ENCODE measurements at places on chromosomes 1 and 21. TPM values are rescaled to one million over a fixed set of nuclear protein-coding genes. Genes with fewer than 3 reads are reported as not detected.

- DNase-seq: no peak
- no peak overlapping the region for H3K4me3 ChIP-seq
- H3K36me3 ChIP-seq: no peaks in the 10 kb centered on the region
- no peak overlapping the region for H3K27ac ChIP-seq
Measured at GRCh38 chr1:64754173-64754572, 9.3 kb downstream of the RAVER2 start.

GRCh38 chr1:89170170-89171066 lies 5.4 kb downstream of the GBP7 start:
- no peaks in the 10 kb centered on the region for H3K27me3 ChIP-seq
- H3K4me3 ChIP-seq: no peak overlapping the region
- H3K27ac ChIP-seq: no peak overlapping the region
- no peaks in the 10 kb centered on the region for H3K36me3 ChIP-seq
- DNase-seq: no peak
- H3K4me1 ChIP-seq: no peaks in the 10 kb centered on the region

DNA sequence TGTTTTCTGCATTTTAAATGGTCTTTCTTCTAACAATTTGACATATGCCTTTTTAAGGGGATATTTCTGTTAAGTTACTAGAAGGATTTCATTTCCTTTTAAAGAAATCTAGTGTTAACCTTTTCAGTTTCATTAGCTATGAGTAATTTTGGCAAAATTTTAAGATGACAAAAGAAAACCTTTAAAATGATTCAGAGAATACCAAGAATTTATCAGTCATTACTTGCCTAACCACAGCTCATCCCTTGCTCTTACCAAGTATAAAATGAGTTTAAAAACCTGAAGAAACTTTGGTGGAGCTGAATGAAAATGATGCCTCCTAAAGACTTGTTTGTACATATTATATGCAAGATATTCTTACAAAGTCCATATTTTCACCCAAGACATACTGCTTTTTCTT lies 101.7 kb downstream of the NEK7 start:
- no peaks in the 10 kb centered on the region for H3K36me3 ChIP-seq
- H3K27me3 ChIP-seq: no peaks in the 10 kb centered on the region
- H3K4me3 ChIP-seq: no peak overlapping the region
- no peak for DNase-seq
- peak overlapping the region; percentile 70 for H3K27ac ChIP-seq
- H3K4me1 ChIP-seq: peaks cover 43% of the 10 kb centered on the region

GRCh38 chr1:41898191-41898713 lies 20.5 kb downstream of the HIVEP3 start:
- no peaks in the 10 kb centered on the region for H3K36me3 ChIP-seq
- H3K27ac ChIP-seq: no peak overlapping the region
- H3K4me3 ChIP-seq: no peak overlapping the region
- H3K4me1 ChIP-seq: peaks cover 72% of the 10 kb centered on the region

CD84 gene
- not detected for total RNA-seq

GRCh38 chr1:205267306-205267902 lies 39.7 kb downstream of the TMCC2 start:
- H3K27ac ChIP-seq: no peak overlapping the region
- H3K27me3 ChIP-seq: no peaks in the 10 kb centered on the region
- no peak for DNase-seq
- peaks cover 17% of the 10 kb centered on the region for H3K4me1 ChIP-seq

DNA sequence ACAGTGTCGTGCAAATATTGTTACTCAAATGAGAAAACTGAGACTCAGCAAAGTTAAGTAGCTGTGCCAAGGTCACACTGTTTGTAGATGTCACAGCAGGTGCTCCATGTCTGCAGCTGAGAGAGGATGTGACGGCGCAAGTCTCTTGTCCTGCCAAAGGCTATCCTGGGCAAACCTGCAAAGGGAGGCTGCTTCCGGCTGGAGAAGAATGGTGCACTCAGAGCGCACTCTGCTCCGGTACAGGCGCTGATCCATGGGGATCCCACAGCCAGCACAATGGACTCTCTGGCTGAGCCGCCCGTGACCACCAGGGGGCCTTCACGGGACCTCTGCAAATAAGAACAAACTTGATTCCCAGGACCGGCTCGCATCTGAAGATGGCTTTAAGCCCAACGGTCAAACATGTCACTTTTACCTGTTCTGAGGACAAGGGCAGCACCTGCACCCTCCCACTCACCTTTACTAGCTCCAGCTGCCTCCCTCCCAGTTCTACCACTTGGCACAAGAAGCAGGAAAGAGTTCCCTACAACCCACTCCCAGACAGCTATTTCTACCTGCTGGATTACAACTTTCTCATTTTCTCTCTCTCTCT lies 21.9 kb downstream of the RD3 start:
- no peaks in the 10 kb centered on the region for H3K36me3 ChIP-seq
- no peak overlapping the region for H3K27ac ChIP-seq
- peak; percentile 62 for DNase-seq
- H3K27me3 ChIP-seq: peaks cover 9% of the 10 kb centered on the region
- H3K4me3 ChIP-seq: no peak overlapping the region
- H3K4me1 ChIP-seq: no peaks in the 10 kb centered on the region

SELL gene
- total RNA-seq: not detected

CCDC27 gene
- not detected for total RNA-seq

DNA sequence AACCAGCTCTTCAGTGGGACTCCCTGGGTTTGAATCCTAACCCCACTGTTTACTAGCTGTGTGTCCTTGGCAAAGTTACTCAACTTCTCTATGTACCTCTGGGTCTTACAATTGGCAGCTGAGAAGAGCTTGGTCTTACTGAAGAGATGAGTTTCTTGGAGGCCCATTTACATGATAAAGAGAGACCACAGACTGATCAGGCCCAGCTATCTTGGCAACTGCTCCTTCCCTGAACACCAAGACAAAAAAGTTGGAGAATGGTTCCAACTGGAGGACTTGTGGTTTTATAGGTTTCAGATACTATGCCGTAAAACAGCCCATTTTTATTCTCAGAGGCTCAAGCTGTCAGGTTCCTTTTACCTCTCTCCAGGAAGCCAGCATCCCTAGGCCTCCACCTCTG lies 24.8 kb upstream of the CNIH3 start:
- no peaks in the 10 kb centered on the region for H3K27me3 ChIP-seq
- no peak for DNase-seq
- H3K36me3 ChIP-seq: no peaks in the 10 kb centered on the region
- no peak overlapping the region for H3K4me3 ChIP-seq

DNA sequence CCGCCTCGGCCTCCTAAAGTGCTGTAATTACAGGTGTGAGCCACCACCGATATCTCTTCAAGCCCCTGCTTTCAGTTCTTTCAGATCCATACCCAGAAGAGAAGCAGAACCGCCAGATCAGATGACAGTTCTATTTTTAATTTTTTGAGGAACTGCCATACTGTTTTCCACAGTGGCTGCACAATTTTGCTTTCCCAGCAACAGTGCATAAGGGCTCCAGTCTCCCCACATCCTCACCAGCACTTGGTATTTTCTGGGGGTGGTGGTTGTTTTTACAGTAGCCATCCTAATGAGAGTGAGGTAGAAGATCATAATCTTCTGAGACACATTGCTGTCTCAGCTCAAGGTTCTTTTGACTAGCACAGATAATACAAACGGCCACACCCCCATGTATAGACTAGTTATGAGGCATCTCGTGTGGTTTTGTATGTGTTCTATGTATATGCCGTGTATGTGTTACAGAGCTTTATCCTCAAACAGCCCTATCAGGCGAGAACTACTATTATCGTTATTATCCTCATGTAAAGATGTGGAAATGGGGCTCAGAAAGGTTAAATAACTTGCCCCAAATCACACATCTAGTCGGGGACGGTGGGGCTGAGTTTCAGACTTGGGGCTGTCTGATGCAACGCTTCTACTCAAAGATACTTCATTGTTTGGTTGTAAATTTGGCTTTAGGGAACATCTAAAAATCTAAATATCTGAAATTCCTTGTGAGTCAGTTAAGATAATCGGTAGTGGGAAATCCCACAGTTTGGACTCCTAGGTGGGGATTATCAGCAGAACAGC lies 12.0 kb downstream of the FHAD1 start:
- H3K4me1 ChIP-seq: peaks cover 20% of the 10 kb centered on the region
- H3K4me3 ChIP-seq: no peak overlapping the region
- no peak overlapping the region for H3K27ac ChIP-seq
- H3K36me3 ChIP-seq: no peaks in the 10 kb centered on the region

C4BPA gene
- not detected for total RNA-seq

HTR6 gene
- not detected for total RNA-seq

CORT gene
- total RNA-seq: not detected

GRCh38 chr1:88877382-88877825 lies 14.0 kb downstream of the GTF2B start:
- peaks cover 15% of the 10 kb centered on the region for H3K36me3 ChIP-seq
- no peak overlapping the region for H3K4me3 ChIP-seq
- H3K27me3 ChIP-seq: no peaks in the 10 kb centered on the region
- peaks cover 11% of the 10 kb centered on the region for H3K4me1 ChIP-seq

DNA sequence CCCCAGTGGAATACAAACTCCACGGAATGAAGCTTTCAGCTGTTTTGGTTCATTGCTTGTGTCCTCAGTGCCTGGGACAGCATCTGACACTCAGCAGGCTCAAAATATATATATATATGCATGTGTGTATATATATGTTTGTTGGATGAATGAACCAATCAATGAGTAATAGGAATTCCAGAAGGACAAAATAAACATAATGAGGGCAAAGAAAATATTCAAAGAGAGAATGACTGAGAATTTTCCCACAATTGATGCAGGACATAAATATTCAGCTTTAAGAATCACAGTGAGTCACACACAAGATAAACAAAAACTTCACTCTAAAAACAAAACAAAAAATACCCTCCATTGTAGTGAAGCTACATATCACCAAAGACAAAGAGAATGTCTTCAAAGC lies 64.0 kb downstream of the CHD5 start:
- no peaks in the 10 kb centered on the region for H3K36me3 ChIP-seq
- no peak overlapping the region for H3K4me3 ChIP-seq
- peak; percentile 81 for DNase-seq
- no peaks in the 10 kb centered on the region for H3K27me3 ChIP-seq
- peak overlapping the region; percentile 55 for H3K27ac ChIP-seq

NHLH1 gene
- total RNA-seq: 0.11 TPM

KIAA0040 gene
- 4.0 TPM for total RNA-seq

GRCh38 chr21:44442266-44443125 lies 12.8 kb upstream of the LRRC3 start:
- H3K4me3 ChIP-seq: no peak overlapping the region
- H3K27me3 ChIP-seq: no peaks in the 10 kb centered on the region
- DNase-seq: no peak
- no peaks in the 10 kb centered on the region for H3K4me1 ChIP-seq
- no peak overlapping the region for H3K27ac ChIP-seq
- H3K36me3 ChIP-seq: peaks cover 7% of the 10 kb centered on the region

DPT gene
- total RNA-seq: not detected

DNA sequence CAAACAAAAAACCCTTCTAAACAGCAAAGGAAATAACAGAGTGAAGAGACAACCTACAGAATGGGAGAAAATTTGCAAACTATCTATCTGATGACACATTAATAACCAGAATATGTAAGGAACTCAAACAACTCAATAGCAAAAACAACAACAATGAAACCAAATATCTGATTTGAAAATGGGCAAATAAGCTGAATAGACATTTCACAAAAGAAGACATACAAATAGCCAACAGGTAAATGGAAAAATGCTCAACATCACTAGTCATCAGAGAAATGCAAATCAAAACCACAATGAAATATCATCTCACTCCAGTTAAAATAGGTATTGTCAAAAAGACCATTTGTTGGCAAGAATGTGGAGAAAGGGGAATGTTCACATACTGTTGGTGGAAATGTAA lies 57.6 kb upstream of the RC3H1 start:
- H3K4me1 ChIP-seq: no peaks in the 10 kb centered on the region
- H3K27ac ChIP-seq: no peak overlapping the region
- H3K4me3 ChIP-seq: no peak overlapping the region
- no peaks in the 10 kb centered on the region for H3K36me3 ChIP-seq

- peak overlapping the region; percentile 5 for H3K4me3 ChIP-seq
- peak overlapping the region; percentile 99 for H3K27ac ChIP-seq
- peak; percentile 98 for DNase-seq
- no peaks in the 10 kb centered on the region for H3K36me3 ChIP-seq
- H3K4me1 ChIP-seq: peaks cover 64% of the 10 kb centered on the region
Measured at GRCh38 chr21:45363921-45364467, 41.0 kb upstream of the COL18A1 start.

GRCh38 chr21:45740491-45741357 lies 97.2 kb downstream of the PCBP3 start:
- H3K27me3 ChIP-seq: no peaks in the 10 kb centered on the region
- H3K27ac ChIP-seq: peak overlapping the region; percentile 77
- H3K36me3 ChIP-seq: peaks cover 21% of the 10 kb centered on the region
- peaks cover 44% of the 10 kb centered on the region for H3K4me1 ChIP-seq

DNA sequence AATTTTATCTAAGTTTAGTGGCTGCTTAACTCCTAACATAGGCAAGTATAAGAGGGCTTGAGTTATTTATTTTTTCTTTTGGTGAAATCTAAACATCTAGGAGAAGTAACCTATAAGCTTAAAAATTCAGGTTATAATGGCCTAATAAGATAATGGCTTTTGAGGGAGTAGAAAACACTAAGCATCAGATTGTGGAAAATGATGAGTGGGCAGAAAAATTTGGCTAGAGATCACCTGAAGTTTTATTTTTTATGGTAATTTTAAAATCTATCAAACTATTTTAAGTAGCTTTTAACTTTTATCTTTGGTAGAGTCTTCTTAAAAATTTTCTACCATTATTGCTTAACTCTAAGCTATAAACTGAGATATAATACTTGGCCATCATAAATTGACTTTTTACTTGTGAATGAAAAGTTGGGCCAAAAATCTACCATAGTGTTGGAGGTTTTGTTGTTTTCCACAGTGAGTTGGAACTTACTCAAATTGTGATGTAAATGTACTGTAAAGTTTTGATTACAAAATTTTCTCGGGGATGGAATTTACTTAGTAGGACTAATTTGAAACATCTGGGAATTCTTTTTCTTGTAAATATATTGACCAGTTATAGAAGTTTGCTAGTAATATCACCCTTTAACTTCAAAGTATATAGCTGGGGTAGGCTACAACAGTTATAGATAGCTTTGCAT lies 63.9 kb downstream of the USP25 start:
- H3K36me3 ChIP-seq: no peaks in the 10 kb centered on the region
- no peaks in the 10 kb centered on the region for H3K27me3 ChIP-seq
- DNase-seq: no peak

DNA sequence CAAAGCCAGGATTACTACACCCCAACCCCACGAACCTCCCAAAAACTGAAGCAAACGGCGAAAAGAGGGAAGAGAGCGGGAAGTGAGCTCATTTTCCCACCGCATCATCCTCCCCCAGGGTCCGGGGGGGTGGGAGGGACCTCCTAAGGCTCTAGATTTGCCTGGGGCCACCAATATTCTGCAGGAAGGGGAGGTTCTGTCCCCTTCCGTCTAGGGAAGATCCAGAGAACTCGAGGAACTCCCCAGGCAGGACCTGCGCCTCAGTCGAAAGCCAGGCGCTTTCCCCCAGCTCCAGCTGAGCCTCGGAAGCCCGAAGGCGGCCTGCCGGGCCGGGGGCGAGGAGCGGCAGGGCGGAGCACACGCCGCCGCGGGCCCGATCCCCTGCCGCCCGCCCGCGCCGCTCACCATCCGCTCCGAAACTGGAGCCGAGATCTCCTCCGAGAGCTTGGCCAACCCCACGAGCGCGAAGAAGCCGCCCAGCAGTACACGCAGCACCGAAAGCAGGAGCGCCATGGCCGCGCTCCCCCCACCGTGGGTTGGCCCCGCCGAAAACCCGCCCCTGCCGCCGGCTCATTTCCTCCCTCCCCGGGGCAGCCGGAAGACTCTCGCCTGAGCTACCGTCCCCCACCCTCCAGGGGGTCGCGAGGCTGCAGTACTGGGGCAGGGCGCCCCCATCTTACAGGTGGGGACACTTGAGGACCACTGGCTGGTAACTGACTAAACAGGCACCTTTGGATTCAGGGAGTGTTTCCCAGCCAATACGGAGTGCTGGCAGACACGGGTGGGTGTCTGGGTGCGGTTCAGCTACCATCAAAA lies at the start of gene TMEM35B:
TMEM35B (minus strand) TSS at position 555 of the 816 bp plus-strand sequence; CDS start at position 513, 42 bp downstream.
- peak within 1 kb of the TSS; percentile 91 for H3K27ac ChIP-seq
- H3K36me3 ChIP-seq: peaks cover 26% of the 10 kb centered on the region
- peak within 1 kb of the TSS; percentile 93 for H3K4me3 ChIP-seq
- H3K27me3 ChIP-seq: no peaks in the 10 kb centered on the region
- peaks cover 33% of the 10 kb centered on the region for H3K4me1 ChIP-seq
